ENCODE measurements at places on chromosomes 6 and 20.

DNA sequence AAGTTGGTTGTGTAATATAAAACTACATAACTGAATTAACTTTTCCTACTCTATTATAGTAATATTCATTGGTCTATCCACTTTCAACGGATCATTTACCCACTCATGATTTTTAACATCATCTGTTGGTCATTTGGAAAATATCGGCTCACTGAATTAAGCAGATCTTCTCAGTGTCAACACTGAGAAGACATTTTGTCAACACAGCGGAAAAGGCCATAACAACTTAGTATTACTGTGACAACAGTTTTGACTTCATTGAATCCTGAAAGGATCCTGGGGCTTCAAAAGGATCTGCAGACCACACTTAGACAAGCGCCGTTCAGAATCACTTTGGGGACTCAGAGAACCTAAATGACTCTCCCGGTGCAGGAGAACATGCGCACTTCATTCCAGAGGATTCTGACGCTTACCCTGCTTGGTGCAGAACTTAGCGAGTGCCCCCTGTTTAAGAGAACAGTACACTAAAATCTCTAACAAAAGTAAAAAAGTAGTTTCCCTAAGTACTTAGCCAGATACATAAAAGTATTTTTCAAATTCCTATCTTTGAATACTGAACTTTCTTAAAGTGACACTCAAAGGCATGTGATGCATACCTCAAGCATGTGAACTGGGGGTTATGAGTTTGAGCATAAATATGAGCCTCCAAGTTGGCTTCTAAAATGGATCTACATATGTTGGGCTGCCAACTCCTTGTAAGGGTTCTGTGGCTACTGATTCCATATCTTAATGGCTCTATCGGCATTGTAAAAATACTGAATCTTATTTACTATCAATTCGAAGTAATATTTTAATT lies 4.0 kb downstream of the ZBTB2 start:
- DNase-seq, result no peak

DNA sequence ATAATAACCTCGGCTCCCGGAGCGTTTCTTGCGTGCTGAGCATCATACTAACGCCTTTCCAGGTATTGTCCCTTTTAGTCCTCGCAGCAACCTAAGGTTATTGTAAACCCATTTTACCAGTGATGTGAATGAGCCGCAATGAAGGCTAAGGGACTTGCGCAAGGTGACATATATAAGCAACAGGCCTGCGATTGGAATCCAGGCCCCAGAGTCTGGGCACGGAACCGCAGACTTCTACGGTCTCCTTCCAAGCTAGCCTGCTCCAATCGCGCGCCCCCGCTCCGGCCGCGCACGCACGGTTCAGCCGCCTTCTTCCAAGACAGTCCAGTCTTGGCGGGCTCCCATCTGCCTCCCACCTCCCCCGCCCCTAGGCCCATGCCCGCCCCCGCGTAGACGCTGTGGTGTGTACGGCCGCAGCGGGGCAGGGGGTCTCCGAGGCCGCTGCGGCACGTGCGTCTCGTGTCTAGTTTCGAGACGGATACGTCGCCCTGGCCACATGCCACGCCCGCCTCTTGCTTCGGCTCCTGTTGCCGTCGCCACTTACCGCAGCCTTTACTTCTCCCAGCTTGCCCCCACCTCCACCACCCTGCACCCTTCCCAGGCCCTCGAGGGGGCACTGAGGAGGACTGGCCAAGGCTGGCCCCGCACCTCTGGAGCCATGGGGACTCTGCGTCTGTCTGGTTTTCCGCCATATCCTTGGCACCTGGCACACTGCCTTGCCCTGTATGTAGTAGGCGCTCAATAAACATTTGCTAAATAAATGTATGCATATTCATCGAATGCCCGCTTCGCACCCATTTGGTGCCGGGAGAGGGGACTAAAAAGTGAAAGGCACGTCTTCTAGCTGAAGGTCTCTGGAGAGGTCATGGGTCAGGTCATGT lies 855 bp upstream of the GFOD1 start:
- DNase-seq, result peak; percentile 47

DNA sequence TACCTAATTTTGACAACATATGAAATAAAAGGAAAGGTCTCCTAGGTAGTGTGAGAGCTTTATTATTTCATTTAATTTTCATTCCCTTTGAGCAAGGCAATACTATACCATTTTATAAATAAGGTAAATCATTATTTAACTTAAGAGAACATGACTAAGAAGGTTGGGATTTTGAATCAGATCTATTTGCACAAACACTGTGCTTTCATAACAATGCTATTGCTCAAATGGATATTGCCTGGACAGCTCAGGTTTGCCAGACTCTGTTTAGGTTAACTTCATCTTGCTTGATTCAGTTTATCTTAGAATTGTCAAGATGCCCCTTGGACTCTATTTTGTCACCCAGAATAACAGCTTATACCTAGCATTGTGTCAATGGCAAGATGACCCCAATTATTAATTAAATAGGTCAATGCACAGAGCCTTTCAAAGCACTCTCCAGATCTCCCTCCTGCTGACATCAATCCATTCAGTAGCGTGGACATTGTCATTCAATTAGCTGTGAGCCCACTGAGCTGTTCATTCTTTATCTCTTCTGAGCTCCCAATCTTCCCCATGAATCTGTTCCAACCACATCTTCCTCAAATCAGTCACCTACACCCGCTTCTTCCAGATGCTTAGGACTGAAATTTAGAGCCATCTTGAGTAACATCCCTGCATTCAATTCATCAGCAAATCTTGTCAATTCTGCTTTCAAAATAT lies 42.1 kb upstream of the TMEM30A start:
- DNase-seq, result no peak

DNA sequence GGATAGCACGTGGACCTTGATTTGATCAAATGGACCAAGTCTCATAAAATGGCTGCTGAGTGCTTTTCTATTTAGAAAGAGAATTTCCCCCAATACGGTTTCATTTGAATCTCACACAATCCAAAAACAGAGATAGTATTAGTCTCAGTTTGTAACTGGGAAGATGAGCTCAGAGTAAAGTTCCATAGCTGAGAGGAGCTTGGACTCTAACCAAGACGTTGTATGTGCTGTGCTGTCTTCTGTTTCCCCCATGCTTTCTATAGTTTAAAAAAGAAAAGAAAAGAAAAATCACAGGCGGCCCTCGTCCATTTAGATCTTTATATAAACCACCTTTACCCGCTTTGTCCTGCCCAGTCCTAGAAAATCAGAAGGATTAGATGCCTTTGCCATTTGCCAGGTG lies 58.1 kb downstream of the AKAP12 start:
- DNase-seq, result no peak

- DNase-seq, result no peak
Observed at GRCh38 chr20:24790746-24791283, 158.3 kb upstream of the CST7 start.

- DNase-seq, result no peak
Observed at GRCh38 chr20:13588049-13588448, 50.7 kb downstream of the TASP1 start.
